NCI-H1048 (cell line): ENCODE measurements at places on chromosomes 4 and X.
A peak's percentile ranks its signal among the peaks of the same experiment; 100 is the strongest.

DNA sequence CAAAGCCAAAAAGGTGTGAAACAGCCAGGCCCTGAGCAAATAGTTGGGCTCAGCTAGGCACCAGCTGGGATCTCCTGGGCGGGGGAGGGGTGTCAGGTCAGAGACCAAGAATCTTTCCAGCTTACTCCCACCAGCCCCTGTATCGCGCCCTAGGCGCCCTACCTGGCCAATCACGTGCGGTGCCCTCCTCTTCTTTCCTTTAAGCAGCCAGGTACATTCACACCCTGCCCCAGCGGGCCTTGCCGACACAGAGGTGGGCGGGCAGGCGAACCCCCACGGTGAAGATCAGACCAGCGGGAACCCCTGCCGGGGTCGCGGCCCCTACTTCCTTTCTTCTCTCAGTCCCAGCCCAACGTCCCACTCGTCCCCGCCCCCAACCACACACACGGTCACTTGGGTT, 9.1 kb downstream of the ARHGAP36 start:
- no peak for DNase-seq

DNA sequence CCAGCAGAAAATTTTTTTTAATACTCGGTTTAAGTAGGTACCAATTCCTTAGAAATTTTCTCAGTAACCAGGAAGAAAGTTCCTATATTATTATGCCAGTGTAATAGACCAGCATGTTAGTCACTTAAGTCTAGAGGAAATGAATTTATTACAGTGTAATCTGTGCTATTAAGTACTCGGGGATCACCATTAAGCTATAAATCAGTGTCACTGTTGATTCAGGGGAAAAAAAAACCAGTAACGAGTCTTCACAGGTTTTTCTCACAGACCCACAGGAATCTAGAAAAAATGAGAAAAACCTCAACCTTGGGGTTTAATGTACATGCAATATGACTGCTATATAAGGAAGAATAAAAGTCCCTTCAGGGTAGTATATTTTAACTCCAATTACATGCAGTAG, 138.3 kb upstream of the IL1RAPL2 start:
- no peak for DNase-seq

- no peak for DNase-seq
Measured at GRCh38 chr4:110022457-110022856, 109.8 kb downstream of the EGF start.

DNA sequence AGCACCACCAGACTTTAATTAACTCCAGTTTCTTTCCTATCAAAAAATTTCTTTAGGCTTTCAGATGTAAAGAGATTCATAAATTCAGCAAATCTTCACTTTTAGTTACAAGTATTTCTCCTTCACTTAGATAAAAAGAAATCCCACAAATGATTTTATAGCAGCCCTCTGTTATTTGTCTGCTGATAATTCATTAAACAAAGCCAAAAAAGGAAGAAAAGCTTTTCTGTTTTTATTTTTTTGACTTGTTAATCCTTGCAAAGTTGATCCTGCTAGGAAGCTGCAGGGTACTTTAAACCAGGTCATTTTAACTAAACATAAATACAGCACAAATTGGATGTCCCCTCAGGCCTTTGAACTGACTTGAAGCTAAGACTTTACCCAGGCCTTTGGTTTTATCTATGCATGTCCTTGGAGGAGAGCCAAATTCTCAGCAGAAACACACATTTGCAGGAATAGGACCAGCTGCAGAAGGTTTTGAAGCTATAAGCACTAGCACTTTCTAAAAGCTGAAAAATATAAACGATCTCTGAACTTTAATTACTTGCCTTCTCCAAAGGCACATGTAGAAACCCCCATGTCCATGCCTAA, 57.5 kb downstream of the PCDH18 start:
- DNase-seq, result peak; percentile 22

GRCh38 chr4:176645246-176645960, 147.3 kb downstream of the VEGFC start:
- DNase-seq, result no peak

DNA sequence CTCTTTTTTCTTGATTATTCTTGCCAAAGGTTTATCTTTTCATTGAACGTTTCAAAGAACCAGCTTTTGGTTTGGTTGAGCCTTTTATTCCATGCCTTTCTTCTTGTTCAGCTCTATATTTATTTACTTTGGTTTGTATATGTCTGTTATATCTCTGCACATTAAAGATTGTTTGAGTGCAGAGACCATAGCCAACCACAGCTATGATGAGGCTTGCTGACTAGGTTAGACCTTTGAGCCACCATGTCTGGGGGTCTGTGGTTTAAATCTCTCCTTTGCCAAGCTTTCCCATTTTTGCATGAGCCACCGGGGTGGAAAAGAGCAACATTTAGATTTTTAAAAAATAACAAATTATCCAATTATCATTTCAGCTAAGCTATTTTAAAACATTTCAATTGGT, 96.1 kb downstream of the NHS start:
- DNase-seq, result no peak

GRCh38 chr4:74266081-74266480, 42.2 kb upstream of the EPGN start:
- no peak for DNase-seq

- DNase-seq, result no peak
Measured at GRCh38 chrX:110791071-110791470, 4.5 kb downstream of the CHRDL1 start.

DNA sequence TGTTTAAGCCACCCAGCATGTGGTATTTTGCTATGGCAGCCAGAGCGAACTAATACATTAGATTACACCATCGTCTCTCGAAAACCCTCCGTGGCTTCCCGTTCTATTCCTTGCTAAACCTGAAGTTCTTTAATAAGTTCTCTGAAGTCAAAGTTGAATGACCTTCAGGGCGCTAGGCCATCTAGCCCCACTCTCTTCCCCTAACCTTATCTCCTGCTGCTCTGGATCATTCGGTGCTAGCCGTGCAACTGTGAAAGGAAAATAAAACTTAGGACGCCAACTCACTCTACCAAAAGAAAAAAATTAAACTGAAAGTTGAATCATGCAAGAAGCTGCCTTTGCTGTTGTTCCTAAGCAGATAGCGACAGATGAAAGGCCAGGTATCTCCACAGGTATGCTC, 40.0 kb downstream of the CHRNA9 start:
- DNase-seq, result no peak

DNA sequence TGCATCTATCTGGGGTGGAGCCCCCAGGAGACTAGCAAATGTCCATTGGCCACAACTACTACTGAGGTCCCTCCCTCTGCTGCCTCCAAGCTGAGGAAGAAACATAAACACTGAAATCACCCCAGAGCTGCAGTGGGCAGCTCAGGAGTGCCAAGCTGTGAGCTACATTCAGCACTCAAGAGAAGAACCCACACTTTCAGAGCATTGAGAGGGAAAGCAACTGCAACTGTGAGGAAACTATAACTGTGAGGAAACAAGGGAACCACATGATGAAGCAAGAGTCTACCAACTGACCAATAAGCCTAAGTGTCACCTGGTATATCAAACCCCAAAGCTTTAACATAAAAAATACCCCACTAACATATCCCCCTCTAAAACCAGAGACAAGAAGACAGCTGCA, 373.5 kb upstream of the TACR3 start:
- no peak for DNase-seq

- no peak for DNase-seq
Measured at GRCh38 chrX:10423716-10424115, 196.7 kb downstream of the MID1 start.

GRCh38 chr4:1559896-1560650, 124.0 kb downstream of the FAM53A start:
- no peak for DNase-seq

GRCh38 chr4:48575964-48576363, 85.9 kb downstream of the ZAR1 start:
- DNase-seq, result no peak

DNA sequence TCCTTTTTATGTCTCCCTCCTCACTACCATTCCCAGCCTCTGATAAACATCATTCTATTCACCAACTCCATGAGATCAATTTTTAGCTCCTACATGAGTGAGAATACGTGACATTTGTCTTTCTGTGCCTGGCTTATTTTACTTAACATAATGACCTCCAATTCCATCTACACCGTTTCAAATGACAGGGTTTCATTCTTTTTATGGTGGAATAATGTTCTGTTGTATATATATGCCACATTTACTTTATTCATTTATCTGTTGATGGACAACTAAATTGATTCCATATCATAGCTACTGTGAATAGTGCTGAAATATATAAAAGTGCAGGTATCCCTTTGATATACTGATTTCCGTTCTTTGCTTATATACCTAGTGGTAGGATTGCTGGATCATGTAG, 503.9 kb downstream of the SMARCA1 start:
- no peak for DNase-seq

DNA sequence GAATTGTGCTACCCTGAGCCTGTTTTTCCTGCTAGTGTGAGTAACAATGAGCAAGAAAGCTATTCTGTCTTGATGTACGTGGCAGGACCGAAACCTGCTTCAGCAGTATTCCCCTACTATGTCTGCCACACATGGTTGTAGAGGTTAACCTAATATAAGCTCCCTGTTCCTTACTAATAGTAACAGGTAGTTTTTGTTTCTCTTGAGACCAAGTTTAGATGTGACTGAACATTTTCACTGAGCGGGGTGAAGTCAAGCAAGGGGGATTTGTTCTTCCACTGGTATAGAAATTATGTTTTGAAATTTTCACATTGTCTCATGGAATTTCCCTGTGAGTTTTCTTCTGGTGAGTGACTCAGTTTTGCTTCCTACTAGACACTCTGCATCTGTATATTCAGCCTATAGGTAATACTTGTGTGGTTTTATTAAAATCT, 37.3 kb downstream of the RRAGB start:
- DNase-seq, result no peak

- no peak for DNase-seq
Measured at GRCh38 chrX:110026099-110026844, 23.4 kb downstream of the TMEM164 start.

DNA sequence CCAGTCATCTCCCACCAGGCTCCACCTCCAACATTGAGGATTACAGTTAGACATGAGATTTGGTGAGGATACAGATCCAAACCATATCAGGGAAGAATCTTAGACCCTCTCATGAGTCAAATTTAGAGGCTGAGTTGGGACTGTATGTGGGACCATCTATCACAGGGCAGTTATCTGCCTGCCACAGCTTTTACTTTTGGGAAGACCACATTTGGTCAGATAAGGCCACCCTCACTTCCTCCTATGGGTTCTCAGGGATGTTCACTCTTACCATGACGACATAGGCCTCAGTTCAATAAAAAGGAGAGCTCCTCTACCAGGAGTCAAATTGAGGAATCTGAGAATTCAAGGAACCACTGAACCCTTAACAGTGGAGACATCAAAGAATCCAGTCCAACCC, 2.1 kb downstream of the MAGEB2 start:
- DNase-seq, result no peak

DNA sequence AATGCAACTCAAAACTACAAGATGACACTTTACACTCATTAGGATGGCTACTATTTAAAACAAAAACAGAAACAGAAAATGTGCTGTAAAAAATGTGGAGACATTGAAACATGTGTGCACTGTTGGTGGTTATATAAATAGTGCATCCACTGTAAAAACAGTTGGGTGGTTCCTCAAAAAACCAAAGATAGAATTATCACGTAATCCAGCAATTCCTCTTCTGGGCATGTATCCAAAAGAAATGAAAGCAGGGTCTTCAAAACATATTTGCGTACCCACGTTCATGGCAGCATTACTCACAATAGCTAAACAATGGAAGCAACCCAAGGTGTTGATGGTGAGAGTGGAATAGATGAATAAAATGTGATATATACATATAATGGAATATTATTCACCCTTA, 967.2 kb downstream of the TRAM1L1 start:
- no peak for DNase-seq

GRCh38 chr4:181756451-181757095, 486.6 kb upstream of the TENM3 start:
- DNase-seq, result no peak

DNA sequence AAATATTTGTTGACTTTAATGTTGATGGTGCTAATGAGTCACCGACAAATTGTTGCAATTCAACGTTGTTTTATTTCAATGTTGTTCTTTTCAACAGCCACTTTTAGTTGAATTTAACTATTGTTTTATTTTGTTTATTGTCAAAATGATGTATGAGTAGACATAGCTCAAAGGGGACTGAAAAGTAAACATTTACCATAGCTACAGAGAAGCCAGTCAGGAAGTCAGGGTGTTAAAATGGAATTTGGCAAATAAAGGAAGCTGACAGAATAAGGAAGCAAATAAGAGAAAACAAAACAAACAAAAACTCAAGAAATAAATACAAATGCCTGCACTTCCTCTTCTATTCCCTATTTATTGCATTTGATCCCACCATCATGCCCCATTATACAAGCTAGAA, 648.4 kb upstream of the HTR2C start:
- no peak for DNase-seq

DNA sequence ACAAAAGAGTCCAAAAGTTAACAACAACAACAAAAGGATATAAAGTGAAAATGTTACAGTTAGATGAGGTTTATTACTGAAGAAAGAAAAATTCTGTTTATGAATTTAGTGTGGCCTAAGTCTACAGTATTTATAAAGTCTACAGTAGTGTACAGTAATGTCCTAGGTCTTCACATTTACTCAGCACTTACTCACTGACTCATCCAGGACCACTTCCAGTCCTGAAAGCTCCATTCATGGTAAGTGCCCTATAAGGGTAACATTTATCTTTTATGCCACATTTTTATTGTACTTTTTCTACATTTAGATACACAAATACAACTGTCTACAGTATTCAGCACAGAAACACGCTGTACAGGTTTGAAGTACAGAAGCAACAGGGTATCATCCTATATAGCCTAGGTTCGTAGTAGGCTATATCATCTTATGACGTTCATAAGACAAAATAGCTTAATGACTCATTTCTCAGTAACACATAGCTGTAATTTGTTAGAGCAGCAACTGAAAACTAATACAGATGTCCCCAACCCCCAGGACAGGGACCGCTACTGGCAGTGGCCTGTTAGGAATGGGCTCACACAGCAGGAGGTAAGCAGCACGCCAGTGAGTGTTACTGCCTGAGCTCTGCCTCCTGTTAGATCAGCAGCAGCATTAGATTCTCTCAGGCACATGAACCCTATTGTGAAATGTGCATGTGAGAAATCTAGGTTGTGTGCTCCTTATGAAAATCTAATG, 61.3 kb downstream of the CENPC start:
- DNase-seq, result no peak

- DNase-seq, result no peak
Measured at GRCh38 chr4:151049430-151049884, 34.4 kb upstream of the LRBA start.

DNA sequence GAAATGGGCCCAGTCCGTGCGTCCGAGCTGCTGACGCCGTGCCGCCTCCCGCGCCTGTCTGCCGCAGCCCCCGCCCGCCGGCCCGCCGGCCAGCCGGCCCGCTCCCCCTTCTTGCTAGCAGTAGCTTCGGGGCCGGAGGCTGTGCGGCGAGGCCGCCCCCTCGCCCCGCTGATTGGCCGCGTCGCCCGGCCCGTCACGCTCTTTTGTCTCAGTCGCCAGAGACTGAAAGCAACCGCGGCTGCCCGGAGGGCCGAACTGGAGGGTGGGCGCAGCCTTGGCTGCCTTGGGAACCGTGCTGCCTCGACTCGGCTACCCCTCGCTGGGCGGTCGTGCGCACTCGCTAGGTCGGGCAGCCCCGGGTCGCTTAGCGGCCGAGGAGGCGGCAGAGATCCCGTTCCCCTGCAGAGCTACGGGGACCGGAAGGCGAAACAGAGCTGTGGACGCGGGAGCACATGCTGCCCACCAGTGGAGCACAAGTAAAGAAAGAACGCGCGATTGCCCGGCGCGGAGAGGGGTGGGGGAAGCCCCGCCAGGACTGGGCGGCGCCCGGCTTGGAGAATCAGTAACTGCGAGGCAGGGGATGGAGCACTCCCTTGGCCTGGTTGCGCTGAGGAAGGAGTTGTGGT, at the start of gene ZCCHC18:
Gene ZCCHC18 (plus strand): TSS at position 198 of the 626 bp plus-strand sequence. CDS start 1,589 bp downstream, outside the sequence.
- peak; percentile 6 for DNase-seq
